Fibroblast of skin of right biceps (primary cell): ENCODE measurements at places on chromosomes 7 and 10.

- DNase-seq = no peak
Observed at GRCh38 chr7:133510326-133511055, 257.6 kb downstream of the EXOC4 start.

- no peak for DNase-seq
Observed at GRCh38 chr10:80471001-80471400, 16.9 kb downstream of the TSPAN14 start.

GRCh38 chr10:78805176-78805575, 263.6 kb upstream of the ZMIZ1 start:
- DNase-seq = peak; percentile 99

- no peak for DNase-seq
Observed at GRCh38 chr10:128278362-128278761, 152.1 kb upstream of the MKI67 start.

- DNase-seq = no peak
Observed at GRCh38 chr10:48266528-48266927, 8.0 kb downstream of the FRMPD2 start.

GRCh38 chr10:105148456-105148855, 507.4 kb downstream of the SORCS3 start:
- DNase-seq = no peak

DNA sequence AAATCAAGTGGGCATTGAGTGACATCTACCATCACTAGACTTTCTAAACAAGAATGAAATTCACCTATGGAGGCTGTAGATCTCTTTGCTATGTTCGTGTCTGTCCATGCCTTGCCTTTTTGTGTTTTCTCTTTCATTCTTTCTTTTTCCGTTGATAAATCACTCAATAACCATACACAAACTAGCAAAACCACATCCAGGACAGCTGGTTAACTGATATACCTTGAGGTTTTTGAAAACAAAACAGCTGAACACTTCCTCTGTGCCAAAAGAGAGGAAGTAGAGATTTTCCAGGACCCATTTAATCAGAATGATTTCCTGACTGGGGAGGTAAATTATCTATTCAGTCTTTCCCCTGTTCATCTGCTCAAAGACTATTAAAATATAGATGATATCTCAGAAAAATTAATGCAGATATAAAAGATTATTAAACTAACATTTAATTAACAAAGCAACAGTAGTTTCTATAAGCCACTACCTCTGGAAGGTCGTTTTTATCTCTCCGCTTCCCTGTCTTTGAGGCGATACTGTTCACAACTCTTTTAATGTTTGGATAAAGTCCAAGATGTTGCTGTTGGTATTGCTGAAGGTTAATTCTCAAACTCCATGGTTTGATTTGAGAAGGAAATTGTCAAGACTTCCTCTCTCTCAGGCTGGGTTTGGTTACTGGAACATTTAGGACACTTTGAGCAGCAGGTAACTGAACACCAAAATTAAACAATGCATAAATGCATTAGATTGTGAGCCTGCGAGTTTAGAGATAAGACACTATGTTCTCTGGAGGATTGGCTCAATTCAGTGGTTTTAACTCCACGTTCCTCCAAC, 24.4 kb upstream of the C10orf67 start:
- no peak for DNase-seq

DNA sequence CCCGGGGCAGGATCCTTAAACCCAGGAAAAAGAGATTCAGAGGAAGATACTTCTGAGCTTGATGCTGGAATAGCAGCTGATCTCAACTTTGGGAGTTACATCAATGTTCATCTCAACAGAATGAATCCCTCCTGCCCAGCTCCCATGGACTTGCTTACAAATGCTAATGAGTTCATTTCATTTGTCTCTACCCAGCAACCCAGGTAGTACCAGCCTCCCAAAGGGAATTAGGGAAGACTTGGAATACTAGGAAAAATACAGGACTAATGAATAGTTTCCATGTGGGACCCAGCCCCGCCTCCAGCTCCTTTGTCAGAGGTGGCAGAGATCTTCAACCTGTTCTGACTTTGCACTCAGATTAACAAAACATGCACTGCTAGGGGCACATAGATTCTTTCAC, 22.1 kb upstream of the TCF7L2 start:
- DNase-seq = no peak

GRCh38 chr7:100781255-100781654, 46.1 kb downstream of the EPHB4 start:
- DNase-seq = no peak

- peak; percentile 67 for DNase-seq
Observed at GRCh38 chr10:32937911-32938424, 20.1 kb downstream of the ITGB1 start.

DNA sequence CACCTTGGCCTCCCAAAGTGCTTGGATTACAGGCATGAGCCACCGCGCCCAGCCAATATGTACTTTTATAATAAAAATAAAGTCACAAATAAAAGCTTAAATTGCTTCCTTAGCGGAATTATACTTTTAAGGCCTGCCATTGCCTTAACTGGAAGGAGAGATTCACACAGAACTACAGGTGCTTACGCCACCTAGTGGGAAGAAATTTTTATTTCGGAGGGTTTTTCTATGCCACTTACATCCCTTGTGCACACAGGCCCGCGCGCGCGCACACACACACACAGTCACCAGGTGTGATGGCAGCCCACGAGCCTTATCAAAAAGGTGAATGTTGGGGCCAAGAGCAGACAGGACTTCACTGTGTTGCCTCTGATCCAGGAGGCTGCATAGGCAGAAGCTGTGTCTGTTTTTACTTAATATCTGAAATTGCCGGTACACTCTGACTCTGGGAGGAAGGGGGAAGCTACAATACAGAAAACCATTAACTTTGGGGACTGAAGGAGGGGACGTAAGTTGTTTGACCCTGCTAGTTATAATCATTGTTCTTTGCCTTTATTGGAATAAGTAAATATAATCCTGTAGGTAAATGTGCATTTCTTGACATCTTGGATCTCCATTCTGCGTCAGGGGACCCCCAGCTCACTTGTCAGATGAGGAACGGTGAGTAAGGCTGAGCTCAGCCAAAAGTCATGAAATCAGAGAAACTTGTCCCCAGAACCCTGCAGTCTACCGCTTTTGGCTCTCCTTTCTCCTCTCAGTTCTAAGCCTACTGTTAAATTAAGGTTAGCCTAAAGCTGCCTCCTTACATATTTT, 87.1 kb downstream of the SLC16A9 start:
- DNase-seq = peak; percentile 65

GRCh38 chr7:91434836-91435235, 170.6 kb downstream of the FZD1 start:
- DNase-seq = peak; percentile 79

DNA sequence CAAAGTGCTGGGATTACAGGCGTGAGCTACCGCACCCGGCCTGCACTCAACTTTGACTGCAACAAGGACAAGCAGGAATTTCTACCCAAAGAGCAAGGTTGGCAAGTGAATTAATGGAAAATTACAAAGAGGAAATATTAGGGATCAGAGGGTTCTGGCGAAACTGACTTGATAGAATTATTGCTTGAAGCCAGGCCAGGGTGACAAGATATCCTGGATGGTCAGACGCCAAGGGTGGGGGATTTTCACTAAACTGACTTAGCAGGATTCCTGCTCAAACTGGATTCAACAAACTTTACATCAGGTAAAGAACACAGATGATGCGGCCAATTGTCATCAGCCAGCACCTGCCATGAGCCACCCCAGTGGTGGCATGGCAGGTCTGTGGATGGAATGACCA, 603.6 kb upstream of the MGMT start:
- no peak for DNase-seq

DNA sequence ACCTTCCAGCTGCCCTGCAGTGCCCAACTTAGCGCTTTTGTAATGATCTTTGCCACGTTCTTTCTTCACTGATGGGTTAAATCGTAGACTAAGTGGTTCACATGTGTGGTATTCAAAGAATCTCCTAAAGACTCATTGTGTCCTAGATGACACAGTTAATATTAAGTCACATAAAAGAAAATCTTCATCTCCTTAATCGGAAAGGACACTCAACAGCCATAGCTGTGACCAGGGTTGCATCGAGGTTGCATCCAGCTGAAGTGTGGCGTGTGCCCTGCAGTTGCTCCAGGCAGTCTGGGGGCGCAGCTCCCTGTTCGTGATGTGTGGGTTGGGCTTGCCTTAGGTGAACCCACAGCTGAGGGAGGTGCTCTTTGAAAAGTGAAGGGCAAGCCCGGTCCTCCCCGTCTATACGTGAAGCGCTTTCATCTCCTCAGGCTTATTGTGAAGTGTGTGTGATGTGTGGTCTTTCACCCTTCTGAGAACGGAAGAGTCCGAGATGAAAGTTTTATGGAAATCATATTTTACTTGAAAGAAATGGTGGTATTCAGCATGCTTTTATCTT, 122.7 kb downstream of the TRRAP start:
- DNase-seq = peak; percentile 23

GRCh38 chr10:119769886-119770285, 44.0 kb downstream of the INPP5F start:
- peak; percentile 76 for DNase-seq

DNA sequence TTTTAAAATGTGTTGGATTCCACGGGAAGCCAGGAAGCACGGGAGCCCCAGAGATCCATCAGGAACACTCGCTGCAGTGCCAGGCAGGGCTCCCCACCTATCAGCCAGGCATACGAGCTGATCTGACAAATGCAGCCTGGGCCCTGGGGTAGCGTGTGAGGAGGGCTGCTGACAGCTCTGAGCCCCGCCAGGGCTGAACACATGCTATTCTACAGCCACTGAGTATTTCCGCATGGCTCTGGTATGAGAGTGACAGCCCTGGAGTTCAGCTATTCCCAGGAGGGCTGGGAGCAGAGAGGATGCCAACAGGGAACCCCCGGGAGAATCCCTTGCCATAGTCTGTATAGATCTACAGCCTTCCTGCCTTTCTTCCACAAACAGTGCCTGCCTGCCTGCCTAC, 237.3 kb upstream of the ZMIZ1 start:
- DNase-seq = peak; percentile 47

DNA sequence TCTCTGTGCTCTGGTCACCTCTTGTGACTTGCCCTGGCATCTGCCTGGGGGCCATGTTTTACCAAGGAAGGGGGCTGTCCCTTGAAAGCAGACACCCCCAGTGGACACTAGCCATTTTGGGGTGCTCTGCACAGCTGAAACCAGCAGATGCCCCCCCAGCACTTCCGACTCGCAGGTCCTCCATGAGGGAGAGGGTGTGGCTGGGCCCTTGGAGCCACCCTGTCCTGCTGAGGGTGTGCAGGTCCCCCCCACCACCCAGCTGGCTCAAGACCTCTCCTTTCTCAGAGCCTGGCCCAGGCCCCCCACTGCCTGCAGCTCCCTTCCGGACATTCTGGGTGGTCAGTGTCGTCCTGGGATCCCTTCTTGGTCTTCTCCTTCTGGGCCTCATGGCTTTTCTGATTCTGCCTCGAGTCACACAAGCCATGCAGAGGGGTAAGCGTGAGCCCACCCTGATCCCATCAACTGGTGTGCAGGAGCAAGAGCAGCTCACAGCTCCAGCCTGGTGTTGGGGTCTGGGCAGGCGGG, 12.3 kb downstream of the SCART1 start:
- no peak for DNase-seq

DNA sequence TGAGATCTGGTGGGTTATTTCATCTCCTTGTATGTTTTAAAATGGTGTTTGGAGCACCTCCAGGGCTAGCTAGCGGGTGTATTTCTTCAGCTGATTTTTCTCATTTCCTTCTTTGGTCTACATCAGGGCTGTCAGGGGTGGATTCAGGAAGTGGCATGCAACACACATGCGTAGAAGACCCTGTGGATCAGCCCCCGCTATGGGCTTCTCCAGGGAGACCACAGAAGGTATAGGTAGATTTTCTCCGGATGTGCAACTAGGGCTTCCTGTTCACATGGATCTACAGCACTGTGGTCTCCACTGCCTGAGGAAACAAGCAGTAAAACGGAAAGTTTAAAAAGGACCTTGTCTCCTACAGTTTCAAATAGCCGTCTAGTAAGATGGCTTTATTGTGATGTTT, 10.4 kb downstream of the NUB1 start:
- DNase-seq = no peak

- no peak for DNase-seq
Observed at GRCh38 chr7:74604326-74605020, 53.0 kb upstream of the GTF2I start.

DNA sequence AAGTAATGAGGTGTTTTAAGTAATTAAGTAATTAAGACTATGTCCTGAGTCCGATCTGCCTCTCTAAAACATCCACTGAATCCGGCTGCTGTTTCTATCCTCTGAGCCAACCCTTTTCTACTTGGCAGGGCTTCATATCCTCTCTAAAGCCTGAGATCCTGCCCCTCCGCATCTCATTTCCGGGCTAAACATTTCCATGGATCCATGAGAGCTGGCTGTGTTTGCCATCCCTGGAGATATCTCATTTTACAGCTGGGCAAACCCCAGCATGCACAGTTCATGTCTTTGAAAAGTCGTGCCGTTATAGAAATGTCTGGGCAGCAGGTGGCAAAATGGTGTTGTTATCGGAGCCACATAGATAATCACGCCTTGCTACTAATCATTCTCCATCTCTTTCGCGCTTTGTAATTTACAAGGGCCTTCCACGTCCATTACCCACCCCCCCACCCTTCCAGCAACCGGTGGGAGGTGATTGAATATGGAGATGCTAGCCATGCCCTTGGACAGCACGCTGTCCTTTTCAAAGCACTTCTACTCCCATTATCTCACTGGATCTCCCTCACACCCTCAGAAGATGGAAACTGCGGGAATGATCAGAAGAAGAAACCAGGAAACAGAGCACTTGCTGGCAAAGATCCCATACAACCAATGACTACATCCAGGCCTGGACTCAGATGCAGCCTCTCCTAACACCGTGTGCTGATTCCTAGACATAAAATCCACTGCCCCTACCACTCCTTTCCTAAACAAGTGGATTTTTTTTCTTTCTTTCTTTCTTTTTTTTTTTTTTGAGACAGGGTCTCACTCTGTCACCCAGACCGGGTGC, 1189.2 kb downstream of the TYW1 start:
- peak; percentile 28 for DNase-seq

DNA sequence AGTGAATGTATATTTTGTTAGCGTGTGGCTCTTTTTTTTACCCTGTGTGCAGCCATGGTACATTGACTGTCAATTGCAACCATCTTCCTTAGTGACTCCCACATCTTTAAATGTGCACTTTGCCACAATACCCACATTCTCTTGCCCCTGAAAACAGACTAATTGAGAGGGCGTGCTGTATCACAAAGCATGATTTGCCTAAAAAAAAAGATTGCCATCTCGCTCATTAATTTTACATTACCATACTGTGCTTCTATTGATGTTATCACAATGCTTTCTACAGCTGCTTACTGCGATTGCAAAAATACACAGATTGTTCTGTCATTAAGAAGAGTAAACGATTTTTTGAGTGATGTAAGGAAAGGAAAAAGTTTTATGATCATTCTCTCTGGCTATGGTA, 613.1 kb upstream of the NRP1 start:
- no peak for DNase-seq

GRCh38 chr7:104928721-104929400, 85.1 kb upstream of the KMT2E start:
- no peak for DNase-seq

GRCh38 chr7:158779061-158780000, 50.0 kb downstream of the ESYT2 start:
- DNase-seq = no peak

GRCh38 chr7:8528311-8528710, 94.9 kb downstream of the NXPH1 start:
- DNase-seq = no peak
